ENCODE measurements at places on chromosomes 6 and 20. TPM values are rescaled to one million over a fixed set of nuclear protein-coding genes. Genes with fewer than 3 reads are reported as not detected.

MUC22 gene
- total RNA-seq: not detected

FLRT3 gene
- total RNA-seq: not detected

AVP gene
- total RNA-seq: not detected

SAMD5 gene
- not detected for total RNA-seq

DNA sequence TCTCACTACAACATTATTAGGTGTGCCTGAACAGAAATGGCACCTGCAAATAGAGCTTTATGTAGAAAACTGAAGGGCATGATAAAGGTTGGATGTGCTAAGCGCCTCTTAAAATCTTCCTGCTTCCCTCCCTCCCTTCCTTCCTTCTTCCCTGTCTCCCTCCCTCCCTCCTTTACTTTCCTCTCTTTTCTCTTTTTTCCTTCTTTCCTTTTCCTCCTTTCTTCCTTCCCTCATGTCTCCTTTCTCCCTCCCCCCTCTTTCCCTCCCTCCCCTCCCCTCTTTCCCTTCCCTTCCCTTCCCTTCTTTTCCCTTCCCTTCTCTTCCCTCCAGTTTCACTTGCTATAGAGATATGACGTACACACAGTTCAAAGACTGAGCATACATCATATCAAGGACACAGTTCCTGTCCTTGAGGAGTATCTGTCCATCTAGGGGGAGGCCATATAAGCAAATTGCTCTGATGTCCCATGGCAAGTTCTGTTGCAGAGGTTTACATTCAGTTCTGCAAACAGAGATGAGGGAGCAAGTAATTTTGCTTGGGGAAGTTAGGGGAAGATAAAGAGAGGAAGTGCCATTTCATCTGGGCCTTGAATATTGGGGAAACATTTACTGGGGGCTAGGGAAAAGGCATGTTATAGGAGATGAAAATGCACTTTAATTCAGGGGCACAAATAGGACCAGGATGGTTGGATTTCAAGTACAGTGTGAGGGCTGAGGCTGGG, 79.0 kb upstream of the EEF1E1 start:
- no peak for DNase-seq

DNA sequence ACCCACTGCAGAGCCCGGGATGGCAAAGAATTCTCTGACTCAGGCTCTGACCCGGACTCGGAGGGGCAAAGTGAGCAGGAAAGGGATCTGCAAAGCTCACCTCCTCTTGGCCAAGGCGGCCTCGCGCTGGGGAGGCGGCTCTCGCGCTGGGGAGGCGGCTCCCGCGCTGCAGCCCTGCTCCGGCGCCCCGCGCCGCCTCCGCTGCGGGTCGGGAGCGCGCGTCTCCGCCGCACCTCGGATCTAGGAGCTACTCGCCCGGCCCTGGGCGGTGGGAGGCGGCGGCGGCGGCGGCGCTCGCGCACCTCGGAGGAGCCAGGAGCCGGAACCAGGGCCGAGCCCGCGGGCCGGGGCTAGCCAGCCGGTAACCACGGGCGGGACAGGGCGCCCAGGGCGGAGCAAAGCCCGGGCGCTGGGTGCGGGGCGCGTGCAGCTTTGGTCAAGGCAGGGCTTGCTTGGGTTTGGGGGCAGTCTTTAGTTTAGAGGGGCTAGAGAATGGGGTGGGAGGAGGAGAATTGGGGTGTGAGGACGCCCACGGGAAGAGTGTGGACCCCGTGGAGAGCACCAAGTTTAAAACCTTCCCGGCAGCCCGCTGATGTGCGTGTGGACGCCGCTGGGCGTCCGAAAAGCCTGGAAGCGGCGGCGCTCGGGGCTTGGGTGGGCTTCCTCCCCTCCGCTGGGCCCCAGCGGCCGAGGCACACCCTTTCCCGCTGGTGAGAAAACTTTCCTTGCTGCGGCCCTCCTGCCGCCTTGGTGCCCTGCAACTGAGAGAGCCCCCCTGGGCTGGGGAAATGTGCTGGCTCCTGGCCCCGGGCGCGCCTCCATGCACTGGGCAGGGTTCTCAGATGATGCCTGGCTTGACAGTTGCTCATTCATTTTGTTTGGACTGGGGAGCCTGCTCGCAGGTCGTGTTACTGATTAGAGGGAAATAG, at the start of gene MRAP2:
Gene MRAP2, plus strand, starts transcription at position 250 of the 929 bp plus-strand sequence. CDS start 21,547 bp downstream, outside the sequence.
- no peak for DNase-seq

OR12D1 gene
- total RNA-seq: not detected

DNA sequence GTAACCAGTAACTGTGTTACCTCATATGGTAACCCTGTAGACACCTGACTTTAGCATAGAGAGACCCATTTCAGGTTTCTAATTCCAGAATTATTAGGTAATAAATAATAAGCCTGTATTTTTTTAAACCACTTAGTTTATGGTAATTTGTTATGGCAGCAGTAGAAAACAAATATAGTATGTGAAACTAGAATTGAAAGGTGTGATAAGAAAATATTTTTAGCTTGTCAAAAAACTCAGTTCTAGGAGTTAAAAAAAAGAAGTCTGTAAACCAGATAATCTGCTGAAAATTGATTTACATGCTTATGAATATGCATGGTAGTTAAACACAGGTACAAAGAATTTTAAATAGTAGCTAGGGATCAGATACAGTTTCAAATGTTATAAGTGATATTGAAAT, 695.0 kb upstream of the GJE1 start:
- DNase-seq: no peak

DNA sequence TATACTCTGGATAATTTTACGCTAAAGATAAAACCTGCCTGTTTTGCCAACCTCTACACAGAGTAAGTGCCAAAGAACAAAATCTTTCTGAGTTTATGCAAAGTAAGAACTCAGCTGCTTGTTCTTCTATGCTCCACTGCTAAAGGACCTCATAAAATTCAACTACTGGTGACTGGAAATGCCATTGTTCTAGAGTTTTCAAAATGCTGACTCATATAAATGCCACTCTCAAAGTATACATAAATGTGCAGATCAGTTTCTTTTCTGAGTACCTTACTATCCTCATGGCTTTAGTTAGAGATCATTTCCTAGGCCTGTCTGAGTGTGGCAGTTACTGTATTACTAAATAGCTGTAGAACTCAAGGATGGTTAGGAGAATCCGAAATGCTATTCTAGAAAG, 45.6 kb downstream of the LYRM4 start:
- DNase-seq: no peak

DNA sequence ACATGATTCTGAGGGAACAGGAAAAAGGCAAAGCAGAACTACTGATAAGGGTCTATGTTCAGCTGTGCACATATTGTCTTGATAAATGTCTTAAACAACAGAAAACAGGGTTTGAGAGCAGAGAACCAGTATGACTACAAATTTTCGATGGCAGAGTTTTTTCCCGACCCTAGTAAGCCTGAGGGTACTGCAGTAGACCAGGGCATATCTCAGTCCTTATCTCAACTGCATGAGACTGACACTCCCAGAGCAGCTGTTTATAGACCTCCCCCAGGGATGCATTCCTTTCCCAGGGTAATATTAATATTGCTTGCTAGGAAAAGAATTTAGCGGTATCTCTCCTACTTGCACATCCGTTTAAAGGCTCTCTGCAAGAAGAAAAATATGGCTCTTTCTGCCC, 1176.8 kb upstream of the ADGRB3 start:
- no peak for DNase-seq

WFDC12 gene
- not detected for total RNA-seq

- no peak for DNase-seq
These were observed 4.6 kb downstream of the ZNF184 start for GRCh38 chr6:27468334-27468733.

POU3F2 gene
- total RNA-seq: not detected

DNA sequence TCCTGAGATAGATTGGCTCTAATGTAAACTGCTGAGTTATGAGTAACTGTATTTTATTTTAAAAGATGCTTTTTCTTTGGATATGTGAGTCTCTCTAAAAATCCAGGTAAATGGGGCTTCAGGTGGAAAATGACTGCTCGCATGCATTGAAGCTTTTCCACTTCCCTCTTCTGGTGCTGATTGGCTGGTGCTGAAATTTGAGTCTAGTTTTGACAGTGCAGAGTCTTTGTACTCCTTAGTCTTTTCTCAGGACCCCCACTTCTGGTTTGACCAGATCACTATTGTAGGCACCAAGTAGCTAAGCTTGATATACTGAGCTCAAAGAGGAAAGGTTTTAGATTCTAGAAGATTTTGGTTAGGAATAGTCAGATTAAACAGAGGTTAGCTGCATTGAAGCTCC, 60.7 kb upstream of the TULP4 start:
- DNase-seq: no peak

DNA sequence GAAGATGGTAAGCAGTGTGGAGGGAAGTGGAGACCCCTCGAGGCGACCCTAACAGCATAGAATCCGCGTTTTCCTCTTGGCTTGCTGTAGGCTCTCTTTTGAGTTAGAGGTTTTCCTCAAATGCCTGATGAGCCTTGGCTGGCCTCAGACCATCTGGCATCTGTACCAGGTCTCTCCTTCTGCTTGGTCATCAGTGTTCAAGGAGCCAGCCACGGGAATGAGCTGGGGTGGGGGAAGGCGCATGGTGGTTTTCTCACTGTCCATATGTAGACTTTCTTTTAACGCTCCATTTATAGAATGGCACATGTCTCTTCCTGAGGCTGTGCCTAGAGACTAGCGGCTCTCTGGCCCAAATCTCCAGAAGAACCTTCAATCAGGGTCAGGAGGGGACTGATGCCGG, 8.1 kb upstream of the GUCA1A start:
- DNase-seq: no peak

DNA sequence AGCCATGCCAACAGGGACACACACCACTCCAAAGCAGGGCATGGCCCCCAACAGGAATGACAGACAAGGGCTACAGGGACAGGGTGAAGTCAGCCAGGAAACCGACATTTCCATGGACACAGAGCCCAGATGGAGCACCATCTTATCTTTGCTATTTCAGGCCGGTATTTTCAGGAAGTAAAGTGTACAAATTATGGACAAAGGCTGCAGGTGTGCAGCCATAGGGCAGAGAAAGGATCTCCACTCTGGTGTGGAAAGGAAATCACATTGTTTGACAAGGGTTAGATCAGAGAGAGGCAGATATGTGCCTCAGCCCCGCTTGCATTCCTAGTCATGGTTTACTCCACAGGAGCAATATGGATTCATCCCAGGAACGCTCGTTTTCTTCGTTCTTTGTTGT, 81.7 kb upstream of the SLC22A23 start:
- DNase-seq: peak; percentile 6

DNA sequence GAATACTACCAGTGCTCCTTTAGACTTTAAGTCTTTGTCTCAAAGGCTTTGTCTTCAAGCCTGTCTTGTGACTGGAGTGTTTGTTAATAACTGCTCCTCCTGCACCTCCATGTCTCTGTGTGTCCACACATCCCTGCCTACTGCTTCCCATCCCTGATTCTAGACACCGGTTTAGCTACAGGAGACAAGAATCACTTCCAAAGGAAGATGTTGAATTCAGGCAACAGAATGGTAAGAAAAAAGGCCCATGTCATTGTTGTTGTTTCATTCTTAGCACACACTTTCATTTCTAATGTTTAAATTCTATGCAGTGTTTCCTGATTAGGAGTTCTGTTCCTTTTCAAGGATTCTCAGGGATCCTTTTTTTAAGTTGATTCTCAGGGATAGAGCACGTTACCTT, 293.6 kb upstream of the STXBP5 start:
- no peak for DNase-seq

GRCh38 chr6:37745748-37746147, 48.1 kb upstream of the MDGA1 start:
- no peak for DNase-seq

DOP1A gene
- 14.9 TPM for total RNA-seq

DNA sequence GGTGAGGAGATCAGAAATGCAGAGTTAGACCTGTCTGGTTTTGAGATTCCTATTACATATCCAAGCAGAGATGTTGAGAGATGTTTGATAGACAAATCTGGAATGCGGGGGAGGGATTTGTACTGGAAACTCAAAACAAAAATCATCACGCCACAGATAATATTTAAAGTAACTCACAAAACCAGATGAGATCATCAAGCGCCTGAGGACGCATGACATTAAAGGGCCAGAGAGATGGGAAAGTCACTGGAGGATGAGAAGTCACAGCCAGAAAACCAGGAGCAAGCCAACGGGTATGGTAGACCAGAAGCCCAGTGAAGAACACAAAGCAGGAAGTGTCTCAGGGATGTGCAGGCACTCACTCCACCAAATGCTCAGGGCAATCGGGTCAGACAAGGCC, 87.7 kb downstream of the DLL1 start:
- peak; percentile 9 for DNase-seq

DNA sequence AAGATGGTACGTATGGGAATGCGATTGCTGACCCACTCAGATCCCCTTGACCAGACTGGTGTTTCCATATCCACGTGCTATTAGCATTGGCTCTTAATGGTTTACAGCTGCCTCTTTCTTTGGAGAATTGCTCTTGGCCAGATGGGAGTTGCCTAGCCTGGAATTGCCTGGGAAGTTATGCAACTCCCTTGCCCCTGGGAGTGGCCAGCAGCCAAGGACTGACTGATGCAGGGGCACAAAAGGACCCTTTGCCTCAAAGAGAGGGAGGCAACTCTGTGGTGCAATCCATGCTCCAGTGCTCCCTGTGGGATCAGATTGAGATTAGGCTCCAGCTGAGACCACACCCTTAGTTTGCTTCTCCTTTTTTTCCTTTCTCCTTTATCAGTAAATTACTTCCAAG, 203.5 kb upstream of the JAG1 start:
- no peak for DNase-seq

- DNase-seq: peak; percentile 54
These were observed 45.7 kb downstream of the RAMACL start for GRCh38 chr6:166540631-166541331.

DNA sequence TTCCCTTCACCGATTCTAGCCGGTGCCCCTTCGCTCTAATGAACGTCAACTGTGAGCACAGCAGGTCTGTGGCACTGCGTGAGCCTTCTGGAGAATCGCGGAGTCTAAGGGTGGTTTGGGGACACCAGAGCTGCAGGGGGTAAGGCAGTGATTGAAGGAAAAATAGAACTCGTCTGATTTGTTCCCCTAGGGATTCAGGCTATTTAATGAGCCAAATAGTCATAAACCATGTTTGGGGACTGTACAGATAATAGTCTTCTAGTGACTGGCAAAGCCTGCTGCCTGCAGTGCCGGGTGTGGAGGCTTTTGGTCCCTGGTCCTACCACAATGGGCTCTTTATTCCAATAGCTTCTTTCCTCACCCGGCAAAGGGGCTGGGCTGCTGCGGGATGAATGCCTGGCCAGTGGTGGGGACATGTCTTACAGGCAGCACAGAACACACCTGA, 11.1 kb upstream of the NTSR1 start:
- DNase-seq: no peak

- no peak for DNase-seq
These were observed 637.4 kb downstream of the CD109 start for GRCh38 chr6:74333406-74333805.

CFB gene
- not detected for total RNA-seq

- no peak for DNase-seq
These were observed 95.8 kb downstream of the RNF182 start for GRCh38 chr6:14020551-14020950.

GRCh38 chr20:38300438-38300837, 3.5 kb upstream of the BPI start:
- DNase-seq: no peak
